ENCODE measurements at places on chromosomes 2 and 18.

DNA sequence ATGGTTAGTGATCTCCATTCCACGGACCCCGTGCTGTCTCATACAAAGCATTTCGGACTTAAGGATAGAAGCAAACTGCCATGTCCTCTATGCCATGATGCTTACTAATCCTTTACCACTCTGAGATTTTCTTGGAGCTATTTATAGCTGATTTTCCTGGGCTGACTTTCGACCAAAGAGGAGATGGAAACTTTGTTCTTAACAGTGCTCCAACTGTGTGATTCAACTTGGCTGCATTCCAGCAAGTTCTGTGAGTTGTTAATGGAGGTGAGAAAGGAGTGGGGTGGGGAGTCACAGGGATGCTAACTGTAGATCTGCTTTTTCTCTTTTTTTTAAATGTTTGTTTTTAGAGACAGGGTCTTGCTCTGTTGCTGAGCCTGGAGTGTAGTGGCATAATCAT is 45.5 kb upstream of the MSH2 start:
- DNase-seq: no peak
- peak overlapping the region; percentile 37 for H3K27ac ChIP-seq
- H3K4me3 ChIP-seq: no peak overlapping the region
- H3K27me3 ChIP-seq: no peaks in the 10 kb centered on the region

DNA sequence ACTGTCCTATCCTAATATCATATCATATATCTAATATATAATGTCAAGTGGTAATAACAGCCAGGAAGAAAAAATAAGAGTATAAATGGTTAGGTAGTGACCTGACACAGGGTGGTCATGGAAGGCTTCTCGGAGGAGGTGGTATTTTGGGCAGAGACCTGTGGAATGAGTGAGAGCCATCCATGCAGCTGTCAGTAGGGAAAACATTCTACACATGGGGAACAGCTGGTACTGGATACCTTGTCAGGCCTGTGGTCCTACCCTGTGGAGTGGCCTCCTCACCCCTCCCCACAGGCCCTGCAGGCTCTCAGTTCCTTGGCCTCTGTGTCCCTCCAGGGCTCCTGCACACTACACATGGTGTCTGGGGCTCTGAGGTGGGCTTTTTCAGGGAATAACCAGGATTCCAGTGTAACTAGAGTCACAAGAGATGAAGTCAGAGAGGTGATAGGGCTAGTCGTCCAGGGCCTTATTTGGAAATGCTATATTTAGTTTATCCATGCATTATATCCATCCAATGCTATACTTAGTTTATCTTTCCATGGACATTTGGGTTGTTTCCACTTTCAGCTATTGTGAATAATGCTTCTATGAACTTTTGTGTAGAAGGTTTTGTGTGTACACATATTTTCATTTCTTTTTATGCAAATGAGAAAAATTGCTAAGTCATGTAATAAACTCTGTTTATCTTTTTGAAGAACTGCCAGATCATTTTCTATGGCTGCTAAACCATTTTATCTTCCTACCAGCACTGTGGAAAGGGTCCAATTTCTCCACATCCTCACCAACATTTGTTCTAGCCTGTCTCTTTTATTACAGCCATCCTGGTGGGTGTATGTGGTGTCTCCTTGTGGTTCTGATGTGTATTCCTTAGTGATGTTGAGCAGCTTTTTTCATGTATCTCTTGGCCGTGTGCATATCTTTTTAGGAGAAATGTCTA is 75.6 kb downstream of the TPGS2 start:
- peaks cover 17% of the 10 kb centered on the region for H3K4me1 ChIP-seq
- H3K4me3 ChIP-seq: no peak overlapping the region
- peaks cover 1% of the 10 kb centered on the region for H3K36me3 ChIP-seq
- no peak overlapping the region for H3K27ac ChIP-seq
- peaks cover 1% of the 10 kb centered on the region for H3K27me3 ChIP-seq

GRCh38 chr2:30691948-30692828 is 115.1 kb downstream of the CAPN13 start:
- DNase-seq: no peak
- no peaks in the 10 kb centered on the region for H3K27me3 ChIP-seq
- no peaks in the 10 kb centered on the region for H3K36me3 ChIP-seq
- H3K4me1 ChIP-seq: peaks cover 37% of the 10 kb centered on the region

GRCh38 chr2:189024901-189025618 is 50.9 kb downstream of the COL3A1 start:
- peaks cover 49% of the 10 kb centered on the region for H3K4me1 ChIP-seq
- peaks cover 19% of the 10 kb centered on the region for H3K36me3 ChIP-seq
- peak overlapping the region; percentile 74 for H3K27ac ChIP-seq
- no peaks in the 10 kb centered on the region for H3K27me3 ChIP-seq

- H3K27ac ChIP-seq: no peak overlapping the region
- H3K4me1 ChIP-seq: no peaks in the 10 kb centered on the region
- DNase-seq: no peak
- peaks cover 19% of the 10 kb centered on the region for H3K36me3 ChIP-seq
These were observed 66.3 kb downstream of the NBAS start for GRCh38 chr2:15494877-15495276.

DNA sequence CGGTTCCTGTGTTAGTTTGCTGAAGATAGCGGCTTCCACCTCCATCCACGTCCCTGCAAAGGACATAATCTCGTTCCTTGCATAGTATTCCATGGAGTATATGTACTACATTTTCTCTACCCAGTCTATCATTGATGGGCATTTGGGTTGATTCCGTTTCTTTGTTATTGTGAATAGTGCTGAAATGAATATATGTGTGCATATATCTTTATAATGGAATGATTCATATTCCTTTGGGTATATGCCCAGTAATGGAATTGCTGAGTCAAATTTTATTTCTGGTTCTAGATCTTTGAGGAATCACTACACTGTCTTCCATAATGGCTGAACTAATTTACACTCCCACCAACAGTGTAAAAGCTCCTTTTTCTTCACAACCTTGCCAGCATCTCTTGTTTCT is 255.4 kb upstream of the CDH2 start:
- no peak overlapping the region for H3K27ac ChIP-seq
- DNase-seq: no peak
- H3K27me3 ChIP-seq: no peaks in the 10 kb centered on the region
- H3K4me3 ChIP-seq: no peak overlapping the region
- H3K36me3 ChIP-seq: peaks cover 2% of the 10 kb centered on the region

DNA sequence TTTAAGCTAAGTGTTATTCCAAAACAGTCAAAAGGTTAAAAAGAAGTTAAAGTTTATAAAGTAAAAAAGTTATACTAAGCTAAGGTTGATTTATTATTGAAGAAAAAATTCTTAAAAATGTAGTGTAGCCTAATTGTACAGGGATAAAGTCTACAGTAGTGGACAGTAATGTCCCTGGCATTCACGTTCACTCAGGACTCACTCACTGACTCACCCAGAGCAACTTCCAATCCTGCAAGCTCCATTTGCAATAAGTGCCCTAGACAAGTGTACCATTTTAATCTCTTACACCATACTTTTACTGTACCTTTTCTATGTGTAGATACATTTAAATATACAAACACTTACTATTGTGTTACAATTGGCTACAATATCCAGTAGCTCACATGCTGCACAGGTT is 86.1 kb downstream of the CACNB4 start:
- no peak for DNase-seq
- peaks cover 13% of the 10 kb centered on the region for H3K27me3 ChIP-seq
- H3K27ac ChIP-seq: no peak overlapping the region
- H3K4me3 ChIP-seq: no peak overlapping the region
- H3K36me3 ChIP-seq: no peaks in the 10 kb centered on the region

DNA sequence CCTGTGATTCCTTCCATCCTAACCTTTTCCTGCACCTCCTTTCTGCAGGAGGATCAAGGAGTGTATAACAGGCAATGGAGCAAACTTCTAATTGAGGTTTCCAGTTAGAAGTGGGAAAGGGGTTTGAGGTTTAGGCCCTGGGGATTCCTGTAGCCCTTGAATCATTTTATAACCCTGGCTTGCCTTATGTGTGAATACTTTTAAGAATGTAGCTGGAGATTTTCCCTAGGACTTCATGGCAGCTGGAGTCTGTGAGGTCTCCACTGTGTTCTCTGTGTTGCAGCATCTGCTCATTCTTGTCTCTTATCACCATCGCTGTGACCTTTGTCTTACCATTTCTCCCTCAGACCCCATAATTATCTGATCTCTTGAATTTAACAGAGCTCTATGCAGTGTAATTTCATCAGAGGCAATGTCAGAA is 370.2 kb upstream of the SLC14A2 start:
- H3K4me1 ChIP-seq: peaks cover 56% of the 10 kb centered on the region
- H3K36me3 ChIP-seq: no peaks in the 10 kb centered on the region
- H3K27ac ChIP-seq: no peak overlapping the region
- no peak for DNase-seq

DNA sequence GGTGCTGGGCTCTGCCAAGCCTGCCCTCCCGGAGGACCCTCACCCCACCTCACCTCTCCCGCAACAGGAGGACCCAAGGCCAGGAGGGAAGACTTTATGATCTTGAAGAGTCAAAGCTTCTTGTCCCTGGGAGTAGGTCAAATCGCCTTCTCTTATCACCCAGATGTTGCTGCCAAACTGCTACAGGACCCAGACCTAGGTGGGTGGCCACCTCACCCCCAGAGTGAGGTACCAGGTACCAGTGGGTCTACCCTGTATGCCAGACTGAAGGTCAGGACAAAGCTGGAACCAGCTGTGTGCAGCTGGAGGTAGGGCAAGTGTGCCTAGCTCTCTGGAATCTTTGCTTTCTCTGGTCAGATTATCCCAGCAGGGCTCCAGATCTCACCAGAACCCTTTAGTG is 197.2 kb downstream of the ZFP36L2 start:
- H3K4me1 ChIP-seq: peaks cover 9% of the 10 kb centered on the region
- no peaks in the 10 kb centered on the region for H3K36me3 ChIP-seq
- H3K27ac ChIP-seq: no peak overlapping the region
- no peak overlapping the region for H3K4me3 ChIP-seq
- DNase-seq: peak; percentile 26

- DNase-seq: no peak
- peaks cover 63% of the 10 kb centered on the region for H3K4me1 ChIP-seq
- H3K36me3 ChIP-seq: no peaks in the 10 kb centered on the region
- no peak overlapping the region for H3K27ac ChIP-seq
- H3K27me3 ChIP-seq: no peaks in the 10 kb centered on the region
These were observed 38.1 kb downstream of the AGFG1 start for GRCh38 chr2:227509824-227510619.

DNA sequence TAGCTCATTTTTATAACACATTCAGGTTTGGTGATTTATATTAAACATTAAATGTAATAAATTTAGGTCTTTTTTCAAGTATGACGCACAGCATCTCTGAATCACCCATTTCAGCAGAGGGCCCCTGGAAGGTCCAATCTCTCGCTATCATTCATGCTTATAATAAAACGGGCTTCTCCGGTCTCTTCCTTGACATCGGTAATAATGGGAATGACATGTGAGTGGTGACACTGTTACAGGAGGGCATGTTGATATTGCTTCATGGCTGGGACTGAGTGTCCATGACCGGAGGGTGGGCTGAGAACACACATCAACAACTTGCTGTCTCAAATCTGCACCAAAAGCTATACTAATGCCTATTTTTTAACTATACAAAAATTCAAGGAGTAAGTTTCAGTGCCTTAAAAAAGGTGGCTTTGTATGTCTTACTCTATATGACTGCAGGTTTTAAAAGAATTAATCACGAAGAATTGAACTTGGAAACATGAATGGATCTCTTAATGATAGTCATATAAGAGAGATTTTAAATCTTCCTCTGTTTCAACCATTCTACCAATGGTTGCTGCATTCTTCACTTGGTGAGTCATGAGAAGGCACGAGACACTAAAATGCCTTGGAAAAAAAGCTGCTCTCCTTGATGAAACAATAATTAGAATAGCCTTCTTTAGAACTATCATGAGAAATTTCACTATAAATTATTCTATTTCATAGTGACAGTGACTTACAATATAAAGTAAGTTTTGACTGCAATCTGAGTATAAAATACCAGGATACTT is 101.9 kb upstream of the NRP2 start:
- H3K27ac ChIP-seq: peak overlapping the region; percentile 74
- no peaks in the 10 kb centered on the region for H3K27me3 ChIP-seq
- H3K4me1 ChIP-seq: peaks cover 22% of the 10 kb centered on the region
- no peak for DNase-seq

GRCh38 chr2:167510071-167510759 is 621.9 kb downstream of the XIRP2 start:
- peaks cover 6% of the 10 kb centered on the region for H3K4me1 ChIP-seq
- no peaks in the 10 kb centered on the region for H3K27me3 ChIP-seq
- no peak overlapping the region for H3K4me3 ChIP-seq

DNA sequence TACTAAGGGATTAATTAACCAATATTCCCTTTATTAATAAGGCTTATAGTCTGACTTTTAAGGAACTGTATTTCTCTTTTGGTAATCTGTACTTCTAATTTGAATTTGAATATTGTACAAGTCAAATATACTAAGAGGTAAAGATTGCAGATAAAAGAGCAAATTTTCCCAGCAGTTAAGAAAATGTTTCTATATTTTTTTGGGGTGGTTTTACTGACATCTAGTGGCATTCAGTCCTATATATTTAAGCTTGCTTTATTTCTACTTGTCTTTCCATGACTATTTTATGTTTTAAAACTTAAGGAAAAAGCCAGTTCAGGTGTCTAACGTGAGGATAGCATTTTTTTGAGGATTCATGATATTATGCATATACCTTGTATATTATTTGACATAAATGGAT is 41.6 kb downstream of the TDRD15 start:
- no peaks in the 10 kb centered on the region for H3K4me1 ChIP-seq
- H3K27me3 ChIP-seq: peaks cover 24% of the 10 kb centered on the region
- no peak overlapping the region for H3K27ac ChIP-seq
- H3K4me3 ChIP-seq: no peak overlapping the region
- H3K36me3 ChIP-seq: no peaks in the 10 kb centered on the region

- H3K4me1 ChIP-seq: no peaks in the 10 kb centered on the region
- no peak overlapping the region for H3K27ac ChIP-seq
- no peaks in the 10 kb centered on the region for H3K36me3 ChIP-seq
These were observed 546.1 kb upstream of the SALL3 start for GRCh38 chr18:78433562-78433961.

DNA sequence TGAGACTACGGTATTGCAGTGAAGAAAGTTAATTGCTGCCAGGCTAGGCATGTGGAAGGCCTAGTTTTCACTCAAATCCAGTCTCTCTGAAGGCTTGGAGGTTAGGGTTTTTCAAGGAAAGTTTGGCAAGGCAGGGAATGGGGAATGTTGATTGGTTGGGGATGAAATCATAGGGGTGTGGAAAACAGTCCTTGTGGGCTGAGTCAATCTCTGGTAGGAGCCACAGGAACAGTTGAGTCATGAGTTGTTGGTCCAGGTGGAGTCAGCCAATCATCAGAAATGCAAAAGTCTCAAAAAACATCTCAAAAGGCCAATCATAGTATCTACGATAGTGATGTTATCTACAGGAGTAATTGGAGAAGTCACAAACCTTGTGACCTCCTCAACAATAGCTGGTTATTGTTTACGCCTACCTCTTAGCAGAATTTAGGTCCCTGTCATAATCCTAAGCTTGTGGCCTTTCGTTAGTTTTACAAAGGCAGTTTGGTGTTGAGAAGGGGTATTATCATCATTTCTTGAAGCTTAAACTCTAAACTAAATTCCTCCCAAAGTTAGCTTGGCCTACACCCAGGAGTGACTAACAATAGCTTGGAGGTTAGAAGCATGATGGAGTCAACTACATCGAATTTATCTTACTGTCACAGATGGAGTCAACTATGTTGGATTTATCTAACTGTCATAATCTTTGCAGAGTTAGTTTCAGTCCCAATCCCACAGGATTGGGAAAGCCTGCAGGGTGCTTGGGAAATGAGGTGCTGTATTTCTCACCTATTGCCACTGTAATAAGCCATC is 33.7 kb upstream of the APCDD1 start:
- H3K4me3 ChIP-seq: no peak overlapping the region
- DNase-seq: no peak
- H3K4me1 ChIP-seq: peaks cover 26% of the 10 kb centered on the region
- H3K36me3 ChIP-seq: peaks cover 3% of the 10 kb centered on the region
- no peak overlapping the region for H3K27ac ChIP-seq
